Kidney (tissue), 22 donors: ENCODE measurements at places on chromosomes 4 and X. TPM values are rescaled to one million over a fixed set of nuclear protein-coding genes. Genes with fewer than 3 reads are reported as not detected.

GRCh38 chr4:38531141-38531727, 132.8 kb upstream of the KLF3 start:
- H3K4me1 ChIP-seq: peaks cover 2% of the 10 kb centered on the region
- H3K36me3 ChIP-seq: no peaks in the 10 kb centered on the region
- peak; percentile 91 for DNase-seq
- peak overlapping the region; percentile 16 for H3K4me3 ChIP-seq

DNA sequence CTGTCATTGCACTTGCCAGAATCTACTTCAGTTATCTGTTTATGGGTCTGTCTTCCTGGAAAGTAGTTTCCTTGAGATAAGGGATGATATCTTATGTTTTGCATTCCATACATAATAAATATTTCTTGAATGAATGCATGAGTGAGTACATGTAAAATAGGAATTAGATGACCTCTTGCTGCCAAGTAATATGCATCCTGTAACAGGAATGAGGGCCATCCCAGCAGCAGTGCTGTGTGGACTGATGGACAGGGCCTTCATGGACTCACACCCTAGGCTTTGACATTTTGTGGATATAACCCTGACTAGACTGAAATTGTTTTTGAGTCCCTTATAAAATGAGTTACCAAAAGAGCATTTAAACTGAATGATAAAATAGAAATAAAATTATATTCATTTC, 77.2 kb upstream of the NEIL3 start:
- H3K4me3 ChIP-seq: no peak overlapping the region
- no peaks in the 10 kb centered on the region for H3K36me3 ChIP-seq
- DNase-seq: no peak
- H3K4me1 ChIP-seq: peaks cover 3% of the 10 kb centered on the region
- H3K27ac ChIP-seq: no peak overlapping the region

- H3K36me3 ChIP-seq: no peaks in the 10 kb centered on the region
- DNase-seq: peak; percentile 74
- H3K4me1 ChIP-seq: no peaks in the 10 kb centered on the region
- no peak overlapping the region for H3K27ac ChIP-seq
- H3K27me3 ChIP-seq: no peaks in the 10 kb centered on the region
Measured at GRCh38 chr4:54971474-54971950, 153.9 kb downstream of the KDR start.

DNA sequence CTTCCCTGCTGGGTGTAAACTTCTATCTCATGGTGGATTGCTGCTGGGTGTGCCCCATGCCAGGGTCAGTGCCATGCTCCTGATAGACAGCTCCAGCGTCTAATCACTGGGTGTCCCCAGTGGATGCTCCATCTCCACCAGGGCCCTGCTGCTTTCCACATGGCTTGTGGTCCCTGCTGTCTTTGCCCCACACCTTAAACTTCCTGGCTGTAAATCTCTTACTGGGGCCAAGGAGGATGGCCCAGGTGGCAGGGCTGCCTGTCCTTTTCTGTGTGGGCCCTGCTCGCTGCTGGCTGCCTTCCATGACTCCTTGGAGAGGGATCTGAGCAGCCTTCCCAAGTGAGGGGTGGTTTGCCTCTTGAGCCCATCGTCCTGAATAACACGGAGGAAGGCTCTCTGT, 51.8 kb downstream of the RGS12 start:
- H3K4me1 ChIP-seq: no peaks in the 10 kb centered on the region
- DNase-seq: no peak
- H3K27me3 ChIP-seq: no peaks in the 10 kb centered on the region
- no peak overlapping the region for H3K4me3 ChIP-seq

- H3K4me3 ChIP-seq: no peak overlapping the region
- H3K4me1 ChIP-seq: no peaks in the 10 kb centered on the region
- no peak for DNase-seq
- no peak overlapping the region for H3K27ac ChIP-seq
- H3K27me3 ChIP-seq: no peaks in the 10 kb centered on the region
- H3K36me3 ChIP-seq: no peaks in the 10 kb centered on the region
Measured at GRCh38 chr4:181948839-181949382, 294.3 kb upstream of the TENM3 start.

XAGE2 gene
- not detected for total RNA-seq
